Upper lobe of right lung (tissue), 1 donor: ENCODE measurements at places on chromosomes 11 and 22. TPM values are rescaled to one million over a fixed set of nuclear protein-coding genes. Genes with fewer than 3 reads are reported as not detected.

- no peak overlapping the region for H3K4me3 ChIP-seq
- DNase-seq, result no peak
- peaks cover 6% of the 10 kb centered on the region for H3K4me1 ChIP-seq
- no peaks in the 10 kb centered on the region for H3K27me3 ChIP-seq
- H3K36me3 ChIP-seq, result no peaks in the 10 kb centered on the region
Observed at GRCh38 chr22:17233348-17234043, 14.3 kb upstream of the ADA2 start.

DNA sequence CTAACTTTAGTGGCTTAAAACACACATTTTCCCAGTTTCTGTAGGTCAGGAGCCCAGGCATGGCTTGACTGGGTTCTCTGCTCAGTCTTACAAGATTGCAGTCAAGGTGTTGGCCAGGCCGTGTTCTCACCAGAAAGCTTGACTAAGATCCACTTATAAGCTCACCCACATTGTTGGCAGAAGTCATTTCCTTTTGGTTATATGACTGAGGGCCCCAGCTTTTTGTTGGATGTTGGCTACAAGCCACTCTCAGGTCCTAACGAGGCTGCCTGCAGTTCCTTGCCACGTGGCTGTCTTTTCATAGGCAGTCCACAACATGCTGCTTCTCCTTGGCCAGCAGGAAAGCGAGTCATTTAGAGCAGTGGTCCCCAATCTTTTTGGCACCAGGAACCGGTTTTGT lies 79.3 kb upstream of the CRTAM start:
- peaks cover 17% of the 10 kb centered on the region for H3K4me1 ChIP-seq
- H3K4me3 ChIP-seq, result no peak overlapping the region
- H3K36me3 ChIP-seq, result no peaks in the 10 kb centered on the region
- no peaks in the 10 kb centered on the region for H3K27me3 ChIP-seq
- H3K27ac ChIP-seq, result no peak overlapping the region

The FGF19 gene
- not detected for total RNA-seq

The LMNTD2 gene
- 5.9 TPM for total RNA-seq
